ENCODE measurements at places on chromosomes 5 and 9. TPM values are rescaled to one million over a fixed set of nuclear protein-coding genes. Genes with fewer than 3 reads are reported as not detected.
A peak's percentile ranks its signal among the peaks of the same experiment; 100 is the strongest.

- no peak for DNase-seq
Observed at GRCh38 chr9:81077572-81077971, 611.8 kb downstream of the TLE1 start.

DIRAS2 gene
- not detected for total RNA-seq

DNA sequence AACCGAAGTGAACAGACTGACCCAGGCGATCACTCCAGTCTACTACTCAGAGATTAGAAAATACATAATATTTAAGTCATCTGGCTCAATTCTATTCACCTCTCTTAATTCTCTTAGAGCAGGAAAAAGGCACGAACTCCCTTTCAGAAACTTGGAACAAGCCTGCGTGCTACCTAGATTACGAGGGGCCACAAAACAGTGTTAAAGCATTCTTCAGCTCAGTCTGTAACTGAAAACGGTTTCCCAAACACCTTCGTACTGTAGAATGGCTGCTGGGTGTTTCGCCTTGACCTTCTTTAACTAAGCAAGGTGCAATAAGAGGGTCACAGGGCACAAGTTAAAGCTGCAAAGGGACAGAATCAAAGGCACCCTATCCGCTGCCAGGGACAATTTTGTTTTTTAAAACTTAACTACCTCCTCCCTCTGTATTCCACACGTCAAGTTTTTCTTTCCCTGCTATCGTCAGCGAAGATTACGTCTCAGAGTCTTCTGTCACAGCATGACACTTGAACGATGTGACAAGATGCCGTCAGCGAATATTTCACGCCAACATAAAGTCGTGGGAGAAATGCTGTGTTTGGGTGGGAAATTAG is 687 bp downstream of the LYSMD3 start:
- no peak for DNase-seq

ZNF454 gene
- not detected for total RNA-seq

DNA sequence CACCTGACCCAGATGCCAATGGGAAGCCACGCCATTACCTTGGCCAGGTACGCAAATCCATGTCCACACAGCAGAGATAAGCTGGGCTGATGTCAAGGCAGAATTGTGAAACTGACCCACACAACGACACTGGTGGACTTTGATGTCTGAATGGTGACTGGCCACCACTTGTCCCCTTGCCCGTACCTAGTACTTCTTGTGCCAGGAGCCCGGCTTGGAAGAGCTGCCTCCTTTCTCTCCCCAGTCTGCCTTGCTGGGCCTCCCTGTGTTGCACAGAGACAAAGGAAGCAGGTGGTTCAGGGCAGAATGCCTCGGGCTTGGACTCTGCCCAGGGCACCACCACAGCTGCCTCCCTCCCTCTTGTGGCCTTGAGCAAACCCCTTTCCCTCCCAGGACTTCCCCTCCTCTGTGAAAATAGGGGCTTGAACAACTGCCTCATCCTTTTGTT is 23.3 kb downstream of the PTGES2 start:
- DNase-seq = peak; percentile 45
